Adrenal gland (tissue), 19 donors: ENCODE measurements at places on chromosomes 4 and X. TPM values are rescaled to one million over a fixed set of nuclear protein-coding genes. Genes with fewer than 3 reads are reported as not detected.

- peaks cover 36% of the 10 kb centered on the region for H3K4me1 ChIP-seq
- DNase-seq, result peak; percentile 43
- H3K36me3 ChIP-seq, result no peaks in the 10 kb centered on the region
- no peak overlapping the region for H3K27ac ChIP-seq
These were observed 286.1 kb upstream of the TENM3 start for GRCh38 chr4:181957088-181957487.

DNA sequence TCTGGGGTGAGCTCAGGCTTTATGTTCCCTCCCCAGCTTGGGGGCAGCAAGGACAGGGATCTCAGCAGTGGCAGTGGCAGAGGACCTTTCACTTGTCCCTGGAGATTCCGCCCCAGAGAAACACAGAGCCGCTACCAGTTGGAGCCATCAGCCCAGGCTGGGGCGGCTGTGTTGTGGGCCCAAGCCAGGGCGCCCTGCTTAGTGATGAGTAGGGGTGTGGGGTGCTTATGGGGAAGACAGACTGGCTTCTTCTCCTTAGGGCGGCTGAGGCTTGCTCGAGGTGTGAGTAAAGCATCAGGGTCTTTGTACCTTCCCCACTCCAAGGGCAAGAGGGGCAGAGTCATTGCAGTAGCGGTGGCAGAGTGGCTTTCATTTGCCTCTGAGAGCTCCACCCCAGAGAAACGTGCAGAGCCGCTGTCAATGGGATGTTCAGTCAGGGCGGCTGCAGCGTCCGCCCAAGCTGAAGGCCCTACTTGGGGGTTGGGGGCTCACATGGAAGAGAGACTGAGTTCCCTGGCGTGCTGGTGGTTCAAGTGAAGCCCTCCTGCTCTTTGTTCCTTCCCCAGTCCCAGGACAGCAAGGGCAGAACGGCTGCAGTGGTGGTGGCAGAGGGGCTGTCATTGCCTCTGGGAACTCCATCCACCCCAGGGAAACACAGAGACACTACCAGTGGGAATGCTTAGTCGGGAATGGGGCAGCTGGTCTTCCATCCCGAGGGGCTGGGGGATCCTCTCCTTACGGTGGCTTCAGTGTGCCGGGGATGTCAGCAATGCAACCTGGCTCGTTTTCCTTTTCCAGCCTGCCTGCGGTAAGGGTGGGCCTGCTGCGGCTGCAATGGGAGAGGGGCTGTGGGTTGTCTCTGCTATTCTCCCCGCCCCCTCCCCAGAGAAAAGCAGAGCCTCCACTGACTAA, 2142.5 kb upstream of the TENM3 start:
- H3K4me3 ChIP-seq, result no peak overlapping the region
- no peak for DNase-seq
- H3K27me3 ChIP-seq, result no peaks in the 10 kb centered on the region
- H3K36me3 ChIP-seq, result no peaks in the 10 kb centered on the region
- peak overlapping the region; percentile 4 for H3K27ac ChIP-seq

DNA sequence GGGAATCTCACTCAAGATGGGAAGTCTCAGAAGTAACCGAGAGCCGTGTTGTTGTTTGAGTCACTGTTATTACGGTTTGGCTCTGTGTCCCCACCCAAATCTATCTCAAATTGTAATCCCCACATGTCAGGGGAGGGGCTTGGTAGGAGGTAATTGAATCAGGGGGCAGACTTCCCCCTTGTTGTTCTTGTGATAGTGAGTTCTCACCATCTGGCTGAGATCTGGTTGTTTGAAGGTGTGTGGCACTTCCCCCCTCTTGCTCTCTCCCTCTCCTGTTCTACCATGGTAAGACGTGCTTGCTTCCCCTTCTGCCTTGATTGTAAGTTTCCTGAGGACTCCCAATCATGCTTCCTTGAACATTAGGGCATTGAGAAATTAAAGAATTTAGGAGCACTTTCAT, 37.0 kb downstream of the HAND2 start:
- DNase-seq, result no peak
- H3K27me3 ChIP-seq, result peaks cover 13% of the 10 kb centered on the region
- H3K4me3 ChIP-seq, result no peak overlapping the region
- no peaks in the 10 kb centered on the region for H3K4me1 ChIP-seq

GRCh38 chrX:53128097-53128749, 34.3 kb downstream of the KANTR start:
- peaks cover 7% of the 10 kb centered on the region for H3K27me3 ChIP-seq
- no peak overlapping the region for H3K27ac ChIP-seq
- no peak for DNase-seq
- no peaks in the 10 kb centered on the region for H3K4me1 ChIP-seq

DNA sequence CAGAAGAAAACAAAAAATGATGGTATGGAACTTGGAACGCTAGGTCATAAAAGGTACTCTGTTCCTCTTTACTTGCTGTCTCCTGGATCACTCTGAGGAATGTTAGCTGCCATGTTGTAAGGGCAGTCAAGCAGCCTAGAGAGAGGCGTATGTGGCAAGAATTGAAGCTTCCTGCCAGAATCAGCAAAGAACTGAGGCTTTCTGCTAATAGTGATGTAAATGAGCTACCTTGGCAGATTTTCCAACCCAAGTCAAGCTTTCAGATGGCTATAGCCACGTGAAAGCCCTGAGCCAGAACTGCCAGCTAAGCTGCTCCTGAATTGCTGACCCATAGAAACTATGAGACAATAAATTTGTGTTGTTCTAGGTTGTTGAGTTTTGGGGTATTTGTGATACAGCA, 38.7 kb downstream of the AASDH start:
- no peak overlapping the region for H3K4me3 ChIP-seq
- no peaks in the 10 kb centered on the region for H3K27me3 ChIP-seq
- H3K36me3 ChIP-seq, result peaks cover 3% of the 10 kb centered on the region

GRCh38 chrX:7941390-7942042, 14.3 kb upstream of the PNPLA4 start:
- H3K4me3 ChIP-seq, result no peak overlapping the region
- H3K36me3 ChIP-seq, result no peaks in the 10 kb centered on the region
- H3K27me3 ChIP-seq, result no peaks in the 10 kb centered on the region
- peak; percentile 16 for DNase-seq

GAR1 gene
- total RNA-seq, result 6.3 TPM
